ENCODE measurements at places on chromosomes 12 and 14. TPM values are rescaled to one million over a fixed set of nuclear protein-coding genes. Genes with fewer than 3 reads are reported as not detected.
A peak's percentile ranks its signal among the peaks of the same experiment; 100 is the strongest.

- no peak for DNase-seq
- no peak overlapping the region for H3K4me3 ChIP-seq
- H3K27me3 ChIP-seq: no peaks in the 10 kb centered on the region
- H3K27ac ChIP-seq: no peak overlapping the region
- H3K36me3 ChIP-seq: no peaks in the 10 kb centered on the region
Observed at GRCh38 chr12:89857652-89858274, 149.1 kb upstream of the ATP2B1 start.

CIDEB gene
- total RNA-seq: 10.9 TPM

- DNase-seq: no peak
- H3K27me3 ChIP-seq: no peaks in the 10 kb centered on the region
- H3K4me3 ChIP-seq: no peak overlapping the region
- no peaks in the 10 kb centered on the region for H3K4me1 ChIP-seq
- no peak overlapping the region for H3K27ac ChIP-seq
- no peaks in the 10 kb centered on the region for H3K36me3 ChIP-seq
Observed at GRCh38 chr12:112686373-112686772, 105.2 kb upstream of the RPH3A start.

GRCh38 chr14:25699981-25700380 lies 650.0 kb upstream of the STXBP6 start:
- no peak overlapping the region for H3K27ac ChIP-seq
- H3K4me1 ChIP-seq: no peaks in the 10 kb centered on the region
- H3K27me3 ChIP-seq: no peaks in the 10 kb centered on the region
- DNase-seq: no peak
- H3K4me3 ChIP-seq: no peak overlapping the region
- no peaks in the 10 kb centered on the region for H3K36me3 ChIP-seq

TMEM132C gene
- not detected for total RNA-seq

KRT72 gene
- not detected for total RNA-seq

GRCh38 chr12:132204063-132204792 lies 60.0 kb downstream of the NOC4L start:
- H3K36me3 ChIP-seq: no peaks in the 10 kb centered on the region
- H3K4me3 ChIP-seq: no peak overlapping the region
- no peak for DNase-seq
- no peak overlapping the region for H3K27ac ChIP-seq
- H3K4me1 ChIP-seq: no peaks in the 10 kb centered on the region

- H3K36me3 ChIP-seq: no peaks in the 10 kb centered on the region
- peak overlapping the region; percentile 14 for H3K27ac ChIP-seq
- DNase-seq: peak; percentile 13
Observed at GRCh38 chr14:89912667-89913211, 41.8 kb downstream of the EFCAB11 start.

- H3K36me3 ChIP-seq: no peaks in the 10 kb centered on the region
- no peak overlapping the region for H3K4me3 ChIP-seq
- no peak for DNase-seq
- no peaks in the 10 kb centered on the region for H3K4me1 ChIP-seq
Observed at GRCh38 chr12:83039413-83039812, 352.7 kb downstream of the TMTC2 start.

DNA sequence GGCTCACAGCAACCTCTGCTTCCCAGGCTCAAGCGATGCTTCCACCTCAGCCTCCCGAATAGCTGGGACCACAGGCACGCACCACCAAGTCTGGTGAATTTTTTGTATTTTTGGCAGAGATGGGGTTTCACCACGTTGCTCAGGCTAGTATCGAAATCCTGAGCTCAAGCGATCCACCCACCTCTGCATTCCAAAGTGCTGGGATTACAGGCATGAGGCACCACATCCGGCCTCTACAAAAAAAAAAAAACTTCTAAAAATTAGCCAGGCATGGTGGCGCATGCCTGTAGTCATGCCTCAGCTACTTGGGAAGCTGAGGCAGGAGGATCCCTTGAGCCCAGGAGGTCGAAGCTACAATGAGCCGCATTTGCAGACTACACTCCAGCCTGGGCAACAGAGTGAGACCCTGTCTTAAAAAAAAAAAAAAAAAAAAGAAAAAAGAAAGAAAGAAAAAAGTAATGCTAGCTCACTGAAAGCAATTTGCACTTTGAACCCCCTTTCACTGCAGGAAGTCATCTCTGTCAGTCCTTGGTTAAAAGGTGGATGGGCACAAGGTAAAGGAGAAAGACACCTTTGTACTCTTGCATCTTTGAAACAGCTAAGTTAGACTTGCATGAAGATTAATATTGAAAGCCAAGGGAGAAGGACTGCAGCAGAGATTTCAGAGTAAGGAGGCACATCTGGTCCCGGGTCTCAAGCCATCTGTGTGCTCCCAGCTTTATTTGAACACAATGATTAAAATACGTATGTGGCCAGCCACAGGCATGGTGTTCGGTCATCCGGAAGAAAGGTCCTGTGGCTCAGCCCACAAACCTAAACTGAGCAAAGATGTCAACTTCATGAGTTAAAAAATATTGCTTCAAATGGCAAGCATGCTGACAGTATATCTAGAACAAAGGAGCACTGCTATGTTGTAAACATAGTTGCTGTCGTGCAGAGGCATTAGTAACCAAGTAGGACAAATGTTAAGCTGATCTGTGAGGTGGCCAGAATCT lies 103.8 kb upstream of the HMGA2 start:
- no peaks in the 10 kb centered on the region for H3K27me3 ChIP-seq
- no peaks in the 10 kb centered on the region for H3K36me3 ChIP-seq
- H3K4me1 ChIP-seq: no peaks in the 10 kb centered on the region

TCL1B gene
- not detected for total RNA-seq

DNA sequence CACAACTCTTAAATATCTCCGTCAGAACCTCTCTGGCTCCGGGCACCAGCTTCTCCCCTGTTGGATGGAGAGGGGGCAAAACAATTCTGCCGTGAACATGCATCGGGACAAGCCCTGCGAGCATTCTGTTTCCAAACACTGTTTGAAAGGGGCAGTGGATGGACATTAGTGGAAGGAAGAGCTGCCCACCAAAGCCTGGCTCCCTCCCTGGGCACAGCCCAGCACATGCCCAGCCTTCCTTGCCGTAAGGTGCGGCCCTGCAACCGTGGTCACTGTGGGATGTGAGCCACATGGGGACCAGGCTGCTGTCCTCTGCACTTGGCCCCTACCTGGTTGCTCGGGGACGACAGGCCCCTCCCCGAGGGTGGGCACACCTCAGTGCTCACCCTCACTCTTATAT lies 54.0 kb downstream of the TRAFD1 start:
- peaks cover 42% of the 10 kb centered on the region for H3K36me3 ChIP-seq
- H3K4me3 ChIP-seq: no peak overlapping the region
- no peak for DNase-seq
- H3K4me1 ChIP-seq: no peaks in the 10 kb centered on the region
- no peaks in the 10 kb centered on the region for H3K27me3 ChIP-seq

EML5 gene
- 0.41 TPM for total RNA-seq

- no peak overlapping the region for H3K4me3 ChIP-seq
- H3K27ac ChIP-seq: no peak overlapping the region
- H3K27me3 ChIP-seq: no peaks in the 10 kb centered on the region
- no peaks in the 10 kb centered on the region for H3K4me1 ChIP-seq
Observed at GRCh38 chr12:72622556-72622955, 350.4 kb downstream of the TRHDE start.

GRCh38 chr12:128083132-128083729 lies 183.7 kb upstream of the TMEM132C start:
- no peaks in the 10 kb centered on the region for H3K4me1 ChIP-seq
- no peaks in the 10 kb centered on the region for H3K36me3 ChIP-seq
- DNase-seq: no peak

FOXN4 gene
- not detected for total RNA-seq

DNA sequence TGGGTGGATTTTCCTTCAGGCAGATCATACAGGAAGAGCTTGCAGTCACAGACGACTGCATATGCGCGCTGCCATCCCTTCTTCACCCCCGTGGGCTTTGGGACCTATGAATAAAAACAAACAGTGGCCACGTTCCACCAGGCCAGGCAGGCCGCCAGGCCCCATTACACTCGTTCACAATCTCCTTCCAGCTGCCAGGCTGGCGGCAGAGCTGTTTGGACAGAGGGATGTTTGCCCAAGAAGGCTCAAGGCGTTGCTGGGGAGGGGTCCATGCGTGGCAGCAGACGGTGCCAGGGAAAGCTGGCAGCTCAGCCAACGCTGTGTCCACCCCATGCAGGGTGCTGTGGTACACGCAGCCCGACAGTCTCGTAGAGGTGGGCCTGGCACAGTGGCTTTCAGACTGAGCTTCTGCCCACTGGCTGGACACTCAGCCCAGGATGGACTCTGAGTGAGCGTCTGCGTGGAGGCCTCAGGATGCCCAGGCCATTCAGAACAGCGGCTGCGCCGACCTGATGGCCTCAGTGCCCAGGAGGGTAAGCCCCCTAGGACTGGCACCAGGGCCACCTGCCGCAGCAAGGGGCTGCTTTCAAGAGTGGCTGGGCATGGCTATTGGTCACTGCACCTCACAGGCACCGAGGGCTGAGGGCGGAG lies 27.5 kb downstream of the AMN start:
- H3K27me3 ChIP-seq: no peaks in the 10 kb centered on the region
- peaks cover 84% of the 10 kb centered on the region for H3K36me3 ChIP-seq
- H3K27ac ChIP-seq: no peak overlapping the region
- H3K4me3 ChIP-seq: no peak overlapping the region
- peak; percentile 28 for DNase-seq

GRCh38 chr12:128864516-128865186 lies 11.4 kb downstream of the GLT1D1 start:
- H3K4me1 ChIP-seq: no peaks in the 10 kb centered on the region
- H3K27me3 ChIP-seq: no peaks in the 10 kb centered on the region
- DNase-seq: no peak

- no peak overlapping the region for H3K4me3 ChIP-seq
- H3K27me3 ChIP-seq: no peaks in the 10 kb centered on the region
- H3K4me1 ChIP-seq: no peaks in the 10 kb centered on the region
- no peak for DNase-seq
Observed at GRCh38 chr14:63745272-63745671, 17.4 kb upstream of the SGPP1 start.

SIX6 gene
- total RNA-seq: not detected

CARMIL3 gene
- 0.14 TPM for total RNA-seq

RNASE11 gene
- total RNA-seq: not detected

CELA1 gene
- total RNA-seq: not detected

GRCh38 chr12:55830601-55831446 lies 1.4 kb upstream of the DNAJC14 start:
- DNase-seq: no peak
- peak overlapping the region; percentile 79 for H3K4me3 ChIP-seq
- H3K27me3 ChIP-seq: no peaks in the 10 kb centered on the region
- peak overlapping the region; percentile 89 for H3K27ac ChIP-seq
- peaks cover 23% of the 10 kb centered on the region for H3K4me1 ChIP-seq

TPPP2 gene
- total RNA-seq: not detected

SLC25A21 gene
- total RNA-seq: 1.2 TPM

- no peaks in the 10 kb centered on the region for H3K36me3 ChIP-seq
- no peaks in the 10 kb centered on the region for H3K4me1 ChIP-seq
- DNase-seq: no peak
- no peak overlapping the region for H3K4me3 ChIP-seq
Observed at GRCh38 chr12:91622037-91622436, 439.4 kb upstream of the DCN start.

LBHD2 gene
- not detected for total RNA-seq
